ENCODE measurements at places on chromosomes 3 and 15. TPM values are rescaled to one million over a fixed set of nuclear protein-coding genes. Genes with fewer than 3 reads are reported as not detected.

Gene CACNA1D
- 1.2 TPM for total RNA-seq

Gene UPK1B
- total RNA-seq, result 10.7 TPM

Gene CMTM8
- 10.5 TPM for total RNA-seq

Gene CNTN3
- not detected for total RNA-seq

Gene STAB1
- 0.05 TPM for total RNA-seq

Gene USP50
- total RNA-seq, result not detected

Gene MNS1
- total RNA-seq, result 2.7 TPM

Gene FRMD5
- 4.1 TPM for total RNA-seq

Gene TMEM207
- not detected for total RNA-seq

Gene PRTG
- 8.2 TPM for total RNA-seq

Gene CCR2
- not detected for total RNA-seq

Gene CHRM5
- total RNA-seq, result 0.01 TPM

Gene RNU6-1
- total RNA-seq, result not detected

Gene CYP19A1
- total RNA-seq, result 0.15 TPM

Gene OSBPL10
- 18.5 TPM for total RNA-seq

Gene ABI3BP
- total RNA-seq, result 0.75 TPM

Gene LRRC2
- not detected for total RNA-seq

Gene HTR3E
- total RNA-seq, result not detected

Gene ITIH4
- total RNA-seq, result 1.4 TPM

Gene CHRNA5
- total RNA-seq, result 36.4 TPM

Gene PAQR5
- total RNA-seq, result 117 TPM

Gene AGBL1
- total RNA-seq, result not detected

Gene ACTRT3
- 2.8 TPM for total RNA-seq

Gene NR1I2
- total RNA-seq, result not detected

Gene NLGN1
- not detected for total RNA-seq

Gene ZNF385D
- not detected for total RNA-seq

Gene THPO
- not detected for total RNA-seq

Gene APOD
- total RNA-seq, result 0.72 TPM

Gene NR2F2
- total RNA-seq, result 27.1 TPM

Gene RTP4
- not detected for total RNA-seq

Gene PIERCE2
- total RNA-seq, result 5.4 TPM

Gene LARP6
- total RNA-seq, result 81.2 TPM
